ENCODE measurements at places on chromosomes 12 and 14.
A peak's percentile ranks its signal among the peaks of the same experiment; 100 is the strongest.

DNA sequence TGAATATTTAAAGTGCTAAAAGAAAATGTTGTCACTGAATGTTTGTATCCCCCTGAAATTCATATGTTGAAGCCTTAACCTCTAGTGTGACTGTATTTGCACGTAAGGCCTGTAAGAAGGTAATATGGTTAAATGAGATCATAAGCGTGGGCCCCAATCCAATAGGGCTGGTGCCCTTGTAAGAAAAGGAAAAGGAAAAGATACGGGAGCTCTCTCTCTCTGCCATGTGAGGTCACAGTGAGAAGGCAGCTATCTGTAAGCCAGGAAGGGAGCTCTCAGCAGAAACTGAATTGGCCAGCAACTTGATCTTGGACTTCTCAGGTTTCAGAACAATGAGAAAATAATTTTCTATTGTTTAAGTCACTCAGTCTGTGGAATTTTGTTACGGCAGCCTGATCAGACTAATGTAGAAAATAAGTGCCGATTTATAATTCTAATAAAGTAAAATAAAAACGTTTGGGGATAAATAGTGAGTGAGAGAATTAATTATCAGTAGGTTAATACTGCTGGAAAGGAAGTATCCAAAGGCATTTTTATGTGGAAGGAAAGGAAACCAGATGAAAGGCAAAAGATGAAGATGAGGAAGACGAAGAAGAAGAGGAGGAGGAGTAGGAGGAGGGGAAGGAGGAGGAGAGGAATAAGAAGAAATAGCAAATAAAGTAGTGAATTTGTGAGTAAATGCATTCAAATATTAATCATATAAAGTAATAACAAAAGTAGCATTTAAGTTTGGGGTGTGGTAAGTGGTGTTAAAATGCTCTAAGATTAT lies 188.5 kb upstream of the KRR1 start:
- DNase-seq, result no peak

DNA sequence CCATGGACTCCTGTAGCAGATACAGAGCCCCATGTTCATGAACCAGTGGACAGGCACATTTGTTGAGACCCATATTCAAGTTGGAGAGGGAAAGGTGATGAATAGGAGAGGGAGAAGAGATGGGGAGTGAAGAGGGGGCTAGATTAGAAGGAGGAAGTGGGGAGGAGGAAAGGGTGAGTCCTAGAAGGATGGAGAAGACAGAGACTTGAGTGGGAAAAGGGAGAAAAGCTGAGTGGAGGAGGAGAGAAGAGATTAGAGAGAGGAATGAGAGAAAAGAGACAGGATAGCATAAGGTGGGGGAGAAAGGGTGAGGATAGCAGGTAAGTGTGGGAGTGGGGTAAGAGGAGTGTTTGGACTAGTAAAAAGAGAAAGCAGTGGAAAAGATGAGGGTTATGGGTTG lies 4.9 kb upstream of the ASIC1 start:
- no peak for DNase-seq

DNA sequence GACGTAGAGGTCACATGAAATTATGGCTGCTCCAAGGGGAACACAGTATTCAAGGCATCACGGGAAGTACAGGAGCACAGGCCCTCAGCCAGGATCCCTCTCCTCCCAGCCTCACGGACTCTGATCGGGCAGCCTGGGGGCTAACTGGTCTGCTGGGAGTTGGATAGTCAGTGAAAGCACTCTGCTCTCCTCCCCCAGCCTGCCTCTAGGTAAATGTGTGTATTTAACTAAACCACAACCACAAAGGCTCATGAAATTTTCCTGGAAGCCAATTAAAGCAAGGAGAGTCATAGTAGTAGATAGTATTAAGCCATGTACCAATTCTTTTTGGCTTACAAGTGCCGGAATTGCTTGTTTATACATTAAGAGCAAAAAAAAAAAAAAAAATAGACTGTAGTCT lies 254.3 kb downstream of the MSRB3 start:
- peak; percentile 94 for DNase-seq

GRCh38 chr14:33432407-33433023 lies 493.8 kb downstream of the NPAS3 start:
- DNase-seq, result peak; percentile 46

- DNase-seq, result no peak
These were observed 16.6 kb downstream of the FAIM2 start for GRCh38 chr12:49887091-49887490.

DNA sequence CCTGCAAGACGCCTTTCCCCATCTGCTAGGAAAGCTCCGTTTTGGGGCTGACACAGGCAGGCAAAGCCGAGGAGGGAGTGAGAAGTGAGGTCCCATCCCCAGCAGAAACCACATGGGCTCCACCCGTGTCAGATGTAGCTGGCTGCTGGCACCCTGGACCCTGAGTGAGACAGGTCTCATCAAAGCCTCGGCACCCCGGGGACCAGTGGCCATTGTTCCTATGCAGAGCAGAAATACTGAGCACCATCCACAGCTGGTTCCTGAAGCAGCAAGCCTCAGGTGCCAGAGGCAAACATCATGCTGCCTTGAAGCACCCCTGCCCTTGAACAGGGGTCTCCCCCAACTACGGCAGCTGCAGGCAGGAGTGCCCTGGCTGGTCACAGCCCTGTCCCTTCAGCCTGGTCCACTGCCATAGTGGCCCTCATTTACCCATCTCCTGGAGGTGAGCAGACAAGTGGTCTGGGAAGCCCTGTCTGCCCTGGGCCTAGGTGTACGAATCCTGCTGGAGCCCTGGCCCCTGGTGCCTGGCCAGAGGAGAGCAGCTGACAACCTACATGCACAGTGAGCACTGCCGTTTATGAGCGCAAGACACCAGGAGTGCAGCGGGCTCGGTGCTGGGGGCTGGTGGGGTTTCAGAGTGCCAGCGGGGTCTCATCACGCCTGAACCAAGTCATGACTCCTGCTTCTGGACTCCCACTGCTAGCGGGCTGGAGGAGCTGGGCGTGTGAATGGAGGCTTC lies 289.8 kb upstream of the RTL1 start:
- DNase-seq, result no peak

DNA sequence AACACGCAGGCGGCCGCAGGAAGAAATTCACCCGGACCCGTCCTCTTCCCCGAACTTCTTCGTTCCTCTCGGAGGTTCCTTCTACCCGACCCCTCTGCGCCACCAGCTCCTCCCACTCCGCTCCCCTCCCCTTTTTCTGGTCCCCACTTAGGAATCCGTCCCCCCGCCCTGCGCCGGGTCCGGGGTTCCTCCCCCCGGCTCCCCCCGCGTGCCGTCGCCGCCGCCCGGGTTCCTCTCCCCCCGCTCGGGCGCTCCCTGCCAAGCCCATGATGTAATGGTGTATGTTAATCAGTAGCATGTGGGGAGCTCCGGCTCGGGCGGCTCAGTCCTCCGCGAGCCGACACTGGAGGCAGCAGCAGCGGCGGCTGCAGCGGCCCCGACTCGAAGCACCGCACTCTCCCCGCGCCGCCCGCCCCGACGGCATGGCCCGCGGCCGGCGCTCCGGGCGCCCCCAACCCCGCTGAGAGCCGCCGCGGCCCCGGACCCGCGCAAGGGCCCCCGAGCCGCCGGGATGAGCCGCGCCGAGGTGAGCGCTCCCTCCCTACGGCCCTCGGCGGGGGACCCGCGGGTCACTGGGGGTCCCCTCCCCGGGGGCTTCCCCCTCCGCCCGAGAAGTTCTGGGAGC lies 1.0 kb upstream of the SAMD4A start:
- DNase-seq, result peak; percentile 94

DNA sequence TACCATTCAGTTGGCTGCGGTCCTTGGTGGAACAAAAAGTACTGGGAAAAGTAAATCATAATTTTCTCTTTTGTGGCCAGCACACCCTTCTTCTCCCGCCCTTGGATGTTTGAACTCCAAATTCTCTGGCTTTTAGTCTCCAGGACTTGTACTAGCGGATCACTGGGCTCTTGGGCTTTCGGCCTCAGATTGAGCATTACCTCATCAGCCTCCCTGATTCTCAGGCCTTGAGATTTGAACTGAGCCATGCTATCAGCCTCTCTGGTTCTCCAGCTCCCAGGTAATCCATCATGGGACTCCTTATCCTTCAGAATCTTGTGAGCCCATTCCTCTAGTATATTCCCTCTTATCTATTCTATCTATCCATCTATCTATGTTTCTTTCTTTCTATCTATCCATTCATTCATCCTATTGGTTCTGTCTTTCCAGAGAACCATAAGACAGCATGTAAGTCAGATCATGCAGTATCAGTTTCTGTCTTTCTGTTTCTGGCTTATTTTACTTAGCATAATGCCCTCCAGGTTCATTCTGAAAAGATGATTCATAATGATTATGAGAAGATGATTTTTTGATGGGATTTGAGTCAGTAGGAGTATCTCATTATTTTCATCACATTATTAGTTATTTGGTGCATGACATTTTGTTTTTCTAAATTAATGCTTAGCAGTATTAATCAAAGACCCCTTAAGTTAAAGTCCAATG lies 814.9 kb downstream of the LRFN5 start:
- DNase-seq, result no peak

DNA sequence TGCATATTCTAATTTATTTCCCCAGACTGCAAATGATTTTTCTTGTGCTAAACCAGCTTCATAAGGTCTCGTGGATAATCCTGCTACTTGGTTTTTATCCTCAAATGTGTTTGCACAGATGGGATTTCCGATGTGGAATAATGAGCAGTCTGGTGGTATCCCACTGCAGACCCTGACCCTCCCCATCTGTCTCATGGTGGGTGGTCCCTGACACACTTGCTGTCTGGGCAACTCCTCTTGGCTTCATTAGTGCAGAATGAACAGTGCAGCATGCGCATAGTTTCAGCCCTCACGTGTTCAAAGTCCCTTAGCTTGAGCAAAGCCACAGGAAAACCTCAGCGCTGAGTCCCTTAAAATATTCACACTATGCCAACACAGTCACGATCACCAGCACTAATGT lies 996.5 kb downstream of the AACS start:
- no peak for DNase-seq

GRCh38 chr12:67474934-67475620 lies 173.5 kb upstream of the DYRK2 start:
- peak; percentile 45 for DNase-seq

GRCh38 chr12:13099066-13099843 lies 4.2 kb downstream of the GSG1 start:
- peak; percentile 45 for DNase-seq

- no peak for DNase-seq
These were observed 38.4 kb downstream of the C12orf56 start for GRCh38 chr12:64352181-64352580.

DNA sequence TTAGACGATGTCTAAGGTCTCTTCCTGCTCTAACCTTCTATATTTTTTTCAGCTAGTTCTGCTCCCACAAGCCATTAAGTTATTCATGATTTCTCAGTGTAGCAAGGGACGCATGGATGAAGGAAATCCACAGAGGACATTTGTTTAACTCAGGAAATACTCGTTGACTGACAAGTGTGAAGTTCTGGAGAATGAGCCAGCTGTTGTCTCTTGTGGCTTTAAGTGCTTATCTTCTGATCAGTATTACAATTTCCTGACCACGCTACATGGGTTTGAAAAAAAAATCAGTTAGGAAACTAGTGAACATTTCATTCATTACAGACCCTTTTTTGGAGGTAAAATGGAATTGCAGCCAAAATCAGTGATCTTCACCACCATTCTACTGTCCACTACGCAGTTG lies 53.1 kb downstream of the GUCY2C start:
- DNase-seq, result peak; percentile 39

GRCh38 chr12:22130671-22131070 lies 84.7 kb downstream of the CMAS start:
- DNase-seq, result no peak

DNA sequence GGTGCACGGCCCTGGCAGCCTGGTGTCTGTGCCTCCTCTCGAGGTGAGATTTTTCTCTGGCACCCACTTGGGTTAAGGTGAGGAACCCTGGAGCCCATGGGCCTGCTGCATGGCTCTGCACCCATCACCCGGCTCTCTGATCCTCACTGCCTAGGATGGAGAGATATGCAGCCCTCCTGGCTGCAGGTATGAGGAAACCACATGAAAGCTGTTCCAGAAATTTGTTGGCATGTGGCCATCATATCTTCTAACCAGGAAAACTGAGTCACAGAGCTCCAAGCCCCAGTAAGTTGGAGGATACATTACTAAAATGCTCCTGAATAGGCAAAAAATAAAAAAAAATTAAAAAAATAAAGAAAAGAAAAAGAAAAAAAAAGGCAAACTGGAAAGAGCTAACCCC lies 39.3 kb upstream of the DDX11 start:
- no peak for DNase-seq

DNA sequence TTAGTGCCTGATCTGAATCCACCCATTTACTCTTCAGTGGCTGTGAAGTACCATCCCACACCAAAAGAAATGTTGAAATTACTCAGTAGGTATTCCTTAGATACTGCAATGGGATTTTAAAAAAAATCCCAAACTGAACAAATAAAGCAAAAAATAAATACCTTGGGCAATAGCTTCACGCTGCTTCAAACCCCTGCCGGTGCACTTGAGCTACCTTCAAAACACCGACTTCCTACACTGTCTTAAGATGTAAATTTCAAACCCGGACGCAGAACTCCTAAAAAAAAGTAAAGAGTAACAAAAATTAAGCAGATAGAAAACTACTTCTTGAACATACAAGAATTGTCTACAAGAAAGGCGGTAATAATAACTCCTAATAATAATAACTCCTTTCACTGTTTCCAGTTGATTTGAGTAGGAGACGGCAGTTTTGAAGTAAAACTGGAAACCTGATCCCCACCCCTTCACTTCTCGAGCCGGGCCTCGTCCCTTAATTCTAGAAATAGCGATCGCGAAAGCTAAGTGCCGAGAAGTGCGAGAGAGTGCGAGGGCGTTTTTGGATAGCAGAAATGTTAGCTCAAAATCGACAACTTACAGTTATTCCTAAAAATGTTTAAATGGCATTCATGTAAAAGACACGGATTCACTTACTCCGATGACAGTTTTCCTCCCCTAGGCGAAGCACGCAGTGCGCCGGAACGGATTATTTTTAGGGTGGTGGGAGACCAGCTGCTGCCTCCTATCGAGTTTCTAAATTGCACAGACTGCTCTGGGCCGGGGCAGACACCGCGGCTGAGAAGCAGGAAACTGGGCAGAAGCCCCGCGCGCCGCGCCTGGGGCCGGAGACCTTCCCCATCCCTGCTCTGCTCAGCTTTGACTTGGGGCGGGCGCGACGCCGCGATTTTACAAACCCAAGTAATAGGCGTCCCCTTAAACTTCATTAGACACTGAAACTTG lies at the start of gene ABCC9:
Gene ABCC9 (minus strand): TSS at position 878 of the 957 bp plus-strand sequence. CDS start 4,752 bp downstream, outside the sequence.
- DNase-seq, result peak; percentile 25

GRCh38 chr12:89319122-89319521 lies 33.2 kb downstream of the DUSP6 start:
- DNase-seq, result no peak

GRCh38 chr12:68806488-68807237 lies 1.3 kb upstream of the MDM2 start:
- no peak for DNase-seq

GRCh38 chr12:127145929-127146789 lies 1120.8 kb upstream of the TMEM132C start:
- DNase-seq, result peak; percentile 78

GRCh38 chr14:28143316-28143715 lies 623.3 kb upstream of the FOXG1 start:
- DNase-seq, result no peak

GRCh38 chr14:94345344-94346064 lies 22.4 kb upstream of the SERPINA6 start:
- peak; percentile 98 for DNase-seq

GRCh38 chr14:105187116-105187515 lies 6.0 kb upstream of the NUDT14 start:
- DNase-seq, result no peak
